ENCODE measurements at places on chromosomes 5 and 9.

GRCh38 chr5:143195491-143195890, 208.0 kb downstream of the NR3C1 start:
- no peak for DNase-seq

- DNase-seq = no peak
Measured at GRCh38 chr5:78473751-78474150, 113.3 kb downstream of the SCAMP1 start.

DNA sequence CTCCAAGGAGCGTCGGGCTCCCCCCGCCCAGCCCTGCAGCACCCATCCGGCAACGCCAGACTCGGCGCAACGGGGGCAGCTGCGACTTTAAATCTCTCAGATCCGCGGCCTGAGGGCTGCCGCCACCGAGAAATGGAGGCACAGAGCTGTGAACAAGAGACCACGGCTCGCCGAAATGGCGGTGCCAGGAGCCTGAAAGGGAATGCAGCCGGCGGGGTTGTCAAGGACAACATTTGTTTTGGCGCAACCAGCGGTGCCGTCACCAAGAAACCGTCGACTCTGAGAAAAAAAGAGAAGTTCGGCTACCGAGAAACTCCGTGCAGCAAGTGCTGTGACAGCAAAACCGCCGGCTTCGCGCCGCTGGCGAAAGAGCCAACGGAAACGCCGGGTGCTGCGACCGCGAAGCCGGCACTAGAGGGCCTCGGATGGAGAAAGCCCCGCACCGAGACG, 2.1 kb upstream of the ANXA2R start:
- no peak for DNase-seq

- DNase-seq = no peak
Measured at GRCh38 chr9:107274953-107275422, 8.1 kb upstream of the RAD23B start.

GRCh38 chr9:33458444-33458843, 11.1 kb upstream of the AQP3 start:
- DNase-seq = no peak

GRCh38 chr9:89436963-89437625, 60.8 kb downstream of the SEMA4D start:
- no peak for DNase-seq

DNA sequence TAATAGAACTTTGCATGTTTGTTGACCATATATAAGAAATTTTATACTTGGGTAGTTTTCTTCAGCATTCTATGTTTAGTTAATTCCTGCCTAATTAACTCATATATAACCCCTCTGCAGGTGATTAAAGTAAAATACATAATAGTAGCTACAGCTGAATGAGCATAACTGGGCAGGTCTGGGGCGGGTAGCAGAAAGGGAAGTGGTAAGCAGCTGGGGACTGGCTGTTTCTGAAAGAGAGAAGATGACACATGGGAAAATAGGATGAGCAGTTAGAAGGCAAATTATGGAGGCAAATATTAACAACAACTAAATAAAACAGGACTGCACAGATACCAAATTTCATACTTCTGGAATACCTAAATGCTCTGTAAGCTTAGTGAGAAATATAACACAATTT, 128.1 kb downstream of the CPLANE1 start:
- no peak for DNase-seq

- DNase-seq = no peak
Measured at GRCh38 chr9:86093788-86094555, 5.4 kb downstream of the GOLM1 start.

- no peak for DNase-seq
Measured at GRCh38 chr5:150485693-150486401, 22.1 kb upstream of the NDST1 start.

GRCh38 chr9:23306731-23307130, 519.3 kb downstream of the ELAVL2 start:
- no peak for DNase-seq

- no peak for DNase-seq
Measured at GRCh38 chr5:118553662-118554061, 434.7 kb downstream of the DTWD2 start.

- DNase-seq = no peak
Measured at GRCh38 chr5:56910210-56910965, 992 bp downstream of the SETD9 start.

DNA sequence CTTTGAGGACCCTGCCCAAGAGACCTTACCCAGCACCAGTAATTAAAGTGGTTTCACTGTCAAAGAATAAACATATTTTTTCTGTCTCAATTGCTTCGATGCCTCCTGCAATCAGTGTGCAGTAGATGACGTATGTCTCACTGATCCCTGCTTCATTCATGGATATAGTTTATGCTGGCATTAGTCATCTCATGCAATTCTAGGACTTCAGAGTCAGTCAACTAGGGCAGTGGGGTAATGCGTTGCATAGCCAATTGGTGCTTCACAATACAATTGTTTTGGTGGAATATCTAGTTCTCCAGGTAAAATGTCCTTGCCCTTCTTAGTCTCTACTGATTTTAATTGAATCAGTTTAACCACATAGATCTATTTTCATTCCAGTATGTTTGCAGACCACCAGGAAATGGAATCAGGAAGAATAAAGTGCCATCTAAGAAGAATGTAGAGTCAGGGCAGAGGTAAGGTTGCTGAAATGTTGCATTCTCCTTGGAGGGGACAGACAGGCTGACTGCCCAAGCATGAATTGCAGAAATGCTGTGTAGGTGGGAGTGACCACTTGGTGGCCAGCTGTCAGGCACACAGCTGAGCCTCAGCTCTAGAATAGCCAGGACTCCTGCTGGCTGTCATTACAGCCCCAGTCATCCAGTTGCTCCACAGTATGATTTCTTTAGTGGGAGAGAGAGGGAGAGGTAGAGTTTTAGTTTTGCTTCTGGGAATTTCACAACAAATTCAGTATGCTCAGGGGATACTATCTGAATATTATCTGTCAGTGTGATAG, 73.5 kb upstream of the MEGF10 start:
- DNase-seq = no peak

DNA sequence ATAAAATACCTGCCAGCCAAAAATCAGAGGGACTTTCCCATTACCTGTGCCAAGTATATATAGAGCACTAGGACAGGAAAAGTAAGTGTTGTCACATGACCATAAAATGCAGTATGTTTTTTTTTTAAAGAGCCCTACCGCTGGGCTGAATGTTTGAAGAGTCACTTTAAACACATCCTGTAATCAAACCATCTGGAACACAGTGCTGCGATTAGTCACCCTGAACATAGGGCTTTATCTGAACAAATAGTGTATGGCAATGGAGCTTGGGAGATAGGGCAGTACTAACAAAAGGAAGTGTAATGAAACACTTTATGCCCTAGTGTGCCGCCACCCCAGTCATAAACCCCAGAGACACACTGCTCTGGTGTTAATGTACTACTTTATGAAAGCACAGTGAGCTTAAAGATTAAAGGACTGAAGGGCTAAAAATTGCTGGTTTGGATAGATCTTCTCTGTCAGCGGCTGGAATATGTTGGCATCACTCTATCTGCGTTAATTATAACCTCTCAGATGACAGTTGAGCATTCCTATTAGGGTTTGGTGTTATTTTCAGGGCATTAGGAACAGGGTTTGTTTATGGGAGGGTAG, 90.4 kb downstream of the ZNF608 start:
- DNase-seq = no peak

GRCh38 chr5:33772380-33772897, 119.4 kb downstream of the ADAMTS12 start:
- DNase-seq = no peak

DNA sequence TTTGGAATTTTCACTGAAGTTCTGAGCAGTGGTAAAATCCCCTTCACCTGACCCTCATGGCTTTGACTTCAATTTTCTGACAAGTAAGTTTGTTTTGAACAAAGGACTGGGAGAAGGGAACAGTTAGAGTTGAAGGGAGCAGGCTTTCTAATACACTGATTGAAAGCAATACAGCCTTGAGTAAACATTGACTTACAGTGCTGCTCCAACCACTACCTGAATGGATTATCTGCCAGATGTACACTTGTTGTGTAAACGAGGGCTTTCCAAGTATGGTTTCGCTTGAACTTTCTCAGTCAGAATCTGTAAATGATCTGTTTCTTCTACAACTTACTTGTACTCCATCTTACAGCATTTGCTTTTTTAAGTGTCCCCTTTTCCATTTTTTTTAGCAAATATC, 1414.9 kb upstream of the NUDT12 start:
- DNase-seq = no peak

- DNase-seq = no peak
Measured at GRCh38 chr5:65760504-65761275, 38.7 kb downstream of the NLN start.

DNA sequence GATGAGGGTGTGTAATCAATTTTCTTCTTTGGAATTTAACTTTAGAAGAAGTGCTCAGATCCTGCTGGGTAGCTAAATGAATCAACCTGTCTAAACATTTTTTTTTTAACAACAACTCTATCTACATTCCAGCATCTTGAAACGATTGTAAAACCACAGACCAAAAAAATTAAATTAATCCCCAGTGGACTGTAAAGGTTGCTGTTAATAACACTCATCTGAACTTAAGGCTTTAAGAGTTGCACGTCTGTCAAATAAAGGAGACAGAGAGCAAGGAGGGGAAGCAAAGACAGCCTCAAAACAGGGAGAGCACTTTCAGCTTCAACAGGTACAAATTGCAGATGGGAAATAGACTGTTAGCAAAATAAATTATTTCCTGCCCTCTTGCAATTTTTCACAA, 548.5 kb downstream of the DTWD2 start:
- DNase-seq = no peak

- DNase-seq = no peak
Measured at GRCh38 chr5:78077369-78078068, 217.0 kb downstream of the AP3B1 start.

DNA sequence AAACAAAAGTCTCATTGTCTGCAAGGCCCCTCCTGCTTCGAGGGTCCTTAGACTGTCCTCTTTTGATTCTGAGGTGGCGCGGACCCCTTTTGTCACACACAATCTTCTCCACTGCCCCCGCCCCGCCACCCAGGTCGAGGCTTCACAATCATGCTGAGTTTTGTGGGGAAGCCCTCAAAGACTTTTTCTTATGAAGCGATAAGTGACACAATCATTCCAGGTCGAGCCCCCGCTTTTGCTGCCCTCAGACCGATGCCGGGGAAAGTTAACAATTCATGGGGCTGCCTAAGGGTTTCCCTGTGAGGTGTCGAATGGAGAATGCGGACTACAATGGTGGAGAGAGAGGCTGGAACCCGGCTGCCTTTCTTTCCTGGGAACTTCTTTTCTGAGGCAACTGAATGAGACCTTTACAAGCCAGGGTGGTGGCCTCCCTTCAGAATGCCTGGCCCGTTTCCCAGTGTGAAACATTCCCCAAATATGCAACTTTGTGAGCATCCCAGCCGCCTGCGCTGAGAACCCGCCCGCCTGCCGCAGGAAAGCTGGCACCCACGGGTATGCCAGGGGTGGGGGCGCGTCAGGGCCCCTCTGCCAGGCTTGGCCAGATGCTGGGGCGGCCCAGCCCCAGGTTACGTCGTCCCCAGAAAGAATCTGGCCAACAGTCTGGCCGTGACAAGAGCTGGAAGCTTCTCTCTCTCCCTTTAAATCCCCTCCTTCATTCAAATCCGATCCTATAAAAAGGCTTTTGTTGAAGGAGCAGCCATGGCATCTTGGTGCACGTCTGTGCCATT, 71.9 kb downstream of the MAP1B start:
- DNase-seq = no peak

DNA sequence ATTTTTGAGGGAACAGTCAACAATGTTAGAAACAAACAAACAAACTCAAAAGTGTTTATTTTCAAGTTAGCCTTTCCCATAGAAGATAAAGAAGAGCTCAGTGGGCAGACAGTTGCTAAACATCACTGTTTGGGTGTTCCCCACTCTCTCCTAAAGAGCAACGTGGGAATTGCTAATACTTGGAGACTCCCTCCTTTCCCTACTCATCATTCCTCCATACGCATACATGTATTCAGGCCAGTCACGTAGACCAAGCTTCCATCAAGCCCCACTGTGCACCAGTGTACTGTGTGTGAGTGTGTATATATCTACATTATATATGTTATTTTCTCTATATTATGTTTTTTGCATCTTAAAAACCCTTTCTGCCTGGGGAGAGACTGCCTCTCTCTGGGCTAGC, 115.0 kb upstream of the EGFLAM start:
- DNase-seq = no peak

- no peak for DNase-seq
Measured at GRCh38 chr5:10519729-10520128, 44.1 kb upstream of the ANKRD33B start.

GRCh38 chr9:32431940-32432555, 47.6 kb downstream of the ACO1 start:
- no peak for DNase-seq

GRCh38 chr9:77843076-77843870, 188.3 kb downstream of the GNAQ start:
- no peak for DNase-seq

GRCh38 chr5:142946547-142947426, 176.6 kb downstream of the ARHGAP26 start:
- no peak for DNase-seq

DNA sequence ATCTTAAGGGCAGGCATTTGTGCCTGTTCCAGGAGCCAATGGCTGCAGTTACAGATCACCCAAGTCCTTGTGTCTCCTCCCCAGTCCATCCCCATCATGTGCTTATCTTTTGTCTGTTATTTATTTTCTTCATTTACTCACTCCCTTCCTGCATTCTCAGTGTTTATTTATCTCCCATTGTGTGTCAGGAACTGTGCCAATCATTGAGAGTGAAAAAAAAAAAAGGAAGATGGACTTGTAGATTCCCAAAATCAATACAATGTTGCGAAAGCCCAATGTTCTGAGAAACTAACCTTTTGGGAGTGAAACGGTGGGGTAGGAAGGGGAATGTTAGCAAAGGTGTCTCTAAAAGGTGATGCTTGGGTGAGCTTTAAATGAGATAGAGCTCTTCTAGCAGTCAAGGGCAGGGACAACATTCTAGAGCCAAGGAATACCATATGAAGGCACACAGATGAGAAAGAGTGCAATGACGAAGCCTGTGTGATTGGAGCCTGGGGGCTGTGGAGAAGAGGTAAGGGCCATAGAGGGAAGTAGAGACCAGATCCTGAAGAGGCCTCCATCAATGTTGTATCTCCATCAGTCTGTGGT, 53.0 kb downstream of the CMYA5 start:
- DNase-seq = no peak

GRCh38 chr5:166618526-166618925, 1672.9 kb upstream of the WWC1 start:
- no peak for DNase-seq

DNA sequence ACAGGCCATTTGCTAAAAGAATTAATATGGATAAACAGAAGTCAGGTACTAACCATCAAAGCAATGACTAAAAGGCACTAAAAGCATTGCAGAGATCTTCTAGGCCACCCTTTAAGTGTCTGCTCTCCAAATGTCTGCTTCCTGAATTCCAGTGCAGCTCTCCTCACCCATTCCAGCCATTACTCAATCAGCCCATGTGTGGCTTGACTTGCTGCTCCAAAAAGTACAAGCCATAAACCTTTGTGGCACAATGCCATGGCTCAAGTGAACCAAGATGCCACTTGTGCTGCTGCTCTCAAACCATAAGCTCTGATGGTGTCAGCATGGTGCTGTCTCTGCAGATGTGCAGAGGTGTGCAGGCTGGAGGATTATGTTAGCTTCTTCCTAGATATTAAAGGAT, 290.2 kb upstream of the POU5F2 start:
- no peak for DNase-seq
